ENCODE measurements at places on chromosomes 16 and 17. TPM values are rescaled to one million over a fixed set of nuclear protein-coding genes. Genes with fewer than 3 reads are reported as not detected.

MBTPS1 gene
- total RNA-seq = 111 TPM

MAF gene
- total RNA-seq = 0.27 TPM

GP1BA gene
- total RNA-seq = not detected

NPIPB9 gene
- total RNA-seq = 1.1 TPM

CLEC18C gene
- total RNA-seq = 0.59 TPM

ASB16 gene
- total RNA-seq = 0.37 TPM

EEF2KMT gene
- total RNA-seq = 25.6 TPM

MPP2 gene
- total RNA-seq = 16.4 TPM

ZFPM1 gene
- 14.6 TPM for total RNA-seq

SEZ6 gene
- total RNA-seq = 0.22 TPM

WFIKKN1 gene
- total RNA-seq = 0.47 TPM
